ENCODE measurements at places on chromosomes 7 and 10. TPM values are rescaled to one million over a fixed set of nuclear protein-coding genes. Genes with fewer than 3 reads are reported as not detected.

Gene EVX1
- total RNA-seq = not detected

Gene PIK3AP1
- 6.9 TPM for total RNA-seq

Gene SPAM1
- total RNA-seq = not detected

Gene DLX5
- not detected for total RNA-seq

Gene ACTA2
- 1.3 TPM for total RNA-seq

DNA sequence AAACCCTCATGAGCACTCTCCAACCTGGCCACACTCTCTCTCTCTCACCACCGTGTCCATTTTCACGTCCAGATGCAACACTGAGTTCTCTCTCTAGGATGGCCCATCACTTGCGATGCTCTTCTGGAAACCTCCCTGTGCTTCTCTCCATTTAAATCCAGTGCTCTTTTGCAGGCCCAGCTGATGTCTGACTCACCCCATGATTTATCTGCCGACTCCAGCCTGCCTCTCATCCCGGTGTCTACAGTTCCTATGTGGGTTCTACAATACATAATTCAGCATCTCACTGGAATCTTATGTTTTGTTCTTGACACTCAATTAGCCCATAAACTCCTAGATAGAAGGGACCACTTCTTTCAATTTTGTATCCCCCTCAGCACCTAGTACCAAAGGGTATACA lies 5.0 kb downstream of the TPK1 start:
- DNase-seq = no peak
- no peak overlapping the region for H3K4me3 ChIP-seq
- H3K4me1 ChIP-seq = peaks cover 9% of the 10 kb centered on the region
- no peaks in the 10 kb centered on the region for H3K27me3 ChIP-seq
- no peaks in the 10 kb centered on the region for H3K36me3 ChIP-seq

- DNase-seq = no peak
- no peak overlapping the region for H3K4me3 ChIP-seq
- H3K27ac ChIP-seq = no peak overlapping the region
- no peaks in the 10 kb centered on the region for H3K4me1 ChIP-seq
These were observed 20.4 kb downstream of the ITGB8 start for GRCh38 chr7:20350996-20351692.

DNA sequence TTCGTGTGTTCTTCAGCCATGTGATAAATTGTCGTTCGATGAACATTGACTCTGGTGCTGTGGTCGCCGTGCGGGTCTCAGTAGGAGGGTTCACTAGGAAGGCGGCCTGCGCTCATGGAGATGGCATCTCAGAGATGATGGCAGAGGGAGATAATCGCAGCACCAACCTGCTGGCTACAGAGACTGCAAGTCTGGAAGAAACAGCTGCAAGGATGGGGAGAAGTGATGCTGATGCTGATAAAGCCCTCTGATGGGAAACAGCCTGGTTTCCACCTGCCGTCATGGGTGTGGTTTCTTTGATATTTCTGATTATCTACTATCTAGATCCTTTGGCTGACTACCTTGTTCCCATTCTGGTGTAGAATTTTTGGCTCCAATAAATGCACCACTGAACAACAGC lies 130.5 kb upstream of the ANKRD30A start:
- H3K27ac ChIP-seq = no peak overlapping the region
- DNase-seq = no peak
- H3K27me3 ChIP-seq = no peaks in the 10 kb centered on the region
- H3K4me1 ChIP-seq = no peaks in the 10 kb centered on the region

GRCh38 chr7:134476044-134476443 lies 17.1 kb upstream of the AKR1B1 start:
- DNase-seq = no peak
- H3K4me1 ChIP-seq = no peaks in the 10 kb centered on the region
- no peaks in the 10 kb centered on the region for H3K27me3 ChIP-seq
- H3K36me3 ChIP-seq = no peaks in the 10 kb centered on the region

DNA sequence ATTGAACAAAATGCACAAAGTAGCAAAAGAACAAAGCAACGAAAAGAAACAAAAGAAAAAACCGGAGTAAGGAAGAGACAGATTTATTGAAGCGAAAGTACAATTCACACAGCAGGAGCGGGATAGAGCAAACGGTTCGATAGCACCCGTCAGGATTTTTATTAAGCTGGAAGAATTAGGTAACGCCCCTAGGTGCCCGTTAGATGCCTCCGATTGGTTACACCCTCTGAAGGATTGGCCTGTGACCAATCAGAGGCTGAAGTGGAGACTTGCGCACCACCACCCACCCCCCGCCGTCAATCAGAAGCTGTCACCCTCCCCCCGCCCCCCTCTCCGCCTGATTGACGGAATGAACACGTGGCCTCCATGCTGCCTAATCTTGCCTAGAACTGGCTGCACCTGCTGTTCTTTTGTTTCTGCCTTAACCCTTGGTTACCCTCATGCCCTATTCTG lies 16.8 kb downstream of the OCM2 start:
- no peak for DNase-seq
- peaks cover 5% of the 10 kb centered on the region for H3K36me3 ChIP-seq
- no peaks in the 10 kb centered on the region for H3K27me3 ChIP-seq

DNA sequence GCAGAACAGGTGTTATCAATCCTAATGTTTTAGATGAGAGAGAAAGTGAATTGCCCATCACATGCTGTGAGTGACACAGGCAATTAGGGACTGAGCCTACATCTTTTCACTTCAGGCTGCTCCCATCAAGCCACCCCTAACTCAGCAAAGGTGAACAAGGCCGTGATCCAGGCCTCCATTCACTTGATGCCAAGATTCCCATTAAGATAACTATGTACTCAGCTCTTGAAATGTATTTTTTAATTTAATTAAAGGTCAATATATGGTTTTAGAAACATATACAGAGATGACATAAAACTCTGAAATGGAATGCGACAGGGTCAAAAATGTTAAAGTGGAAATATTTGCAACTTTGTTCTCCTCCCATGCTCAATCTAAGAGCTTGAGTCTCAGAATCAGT lies 27.9 kb upstream of the UBE2H start:
- H3K4me3 ChIP-seq = no peak overlapping the region
- no peaks in the 10 kb centered on the region for H3K4me1 ChIP-seq
- H3K27ac ChIP-seq = no peak overlapping the region
- H3K27me3 ChIP-seq = no peaks in the 10 kb centered on the region

DNA sequence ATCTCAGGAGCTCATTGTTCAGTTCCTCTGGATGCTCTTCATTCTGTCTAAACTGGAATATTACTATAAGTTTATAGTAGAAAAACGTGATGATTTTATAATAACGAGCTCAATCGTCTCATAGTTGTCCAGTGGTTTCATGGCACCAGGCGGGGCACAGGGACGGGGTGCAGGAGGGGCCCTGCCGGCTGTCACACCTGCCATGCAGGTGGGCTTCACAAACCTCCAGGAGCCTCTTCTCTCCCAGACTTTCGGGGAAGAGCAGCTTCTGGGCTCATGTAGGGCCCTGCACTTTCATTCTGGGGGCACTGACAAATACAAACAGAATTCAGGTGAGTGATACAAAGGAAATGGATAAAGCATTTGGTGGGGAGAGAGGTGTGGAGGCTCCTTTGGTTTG lies 146.9 kb upstream of the KLF6 start:
- H3K27me3 ChIP-seq = no peaks in the 10 kb centered on the region
- H3K4me3 ChIP-seq = no peak overlapping the region
- DNase-seq = no peak

DNA sequence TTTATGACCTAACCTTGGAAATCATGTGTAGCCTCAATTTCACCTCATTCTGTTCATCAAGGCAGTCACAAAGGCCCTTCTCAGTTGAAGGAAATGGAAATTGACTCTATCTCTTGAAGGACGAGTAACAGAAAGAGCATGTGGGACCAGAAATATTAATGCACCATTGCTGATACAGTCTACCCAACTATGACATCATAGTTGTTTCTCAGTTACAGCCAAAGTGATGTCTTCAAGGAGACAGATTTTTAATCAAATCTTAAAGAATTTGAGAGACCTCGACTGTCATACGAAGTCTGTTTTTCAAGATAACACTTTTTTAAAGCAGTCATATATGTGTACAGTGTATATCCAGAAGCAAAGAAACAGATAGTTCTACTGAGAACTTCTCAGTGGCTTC lies 335.7 kb upstream of the PHF14 start:
- no peaks in the 10 kb centered on the region for H3K27me3 ChIP-seq
- H3K4me3 ChIP-seq = no peak overlapping the region
- no peak overlapping the region for H3K27ac ChIP-seq
- DNase-seq = no peak

DNA sequence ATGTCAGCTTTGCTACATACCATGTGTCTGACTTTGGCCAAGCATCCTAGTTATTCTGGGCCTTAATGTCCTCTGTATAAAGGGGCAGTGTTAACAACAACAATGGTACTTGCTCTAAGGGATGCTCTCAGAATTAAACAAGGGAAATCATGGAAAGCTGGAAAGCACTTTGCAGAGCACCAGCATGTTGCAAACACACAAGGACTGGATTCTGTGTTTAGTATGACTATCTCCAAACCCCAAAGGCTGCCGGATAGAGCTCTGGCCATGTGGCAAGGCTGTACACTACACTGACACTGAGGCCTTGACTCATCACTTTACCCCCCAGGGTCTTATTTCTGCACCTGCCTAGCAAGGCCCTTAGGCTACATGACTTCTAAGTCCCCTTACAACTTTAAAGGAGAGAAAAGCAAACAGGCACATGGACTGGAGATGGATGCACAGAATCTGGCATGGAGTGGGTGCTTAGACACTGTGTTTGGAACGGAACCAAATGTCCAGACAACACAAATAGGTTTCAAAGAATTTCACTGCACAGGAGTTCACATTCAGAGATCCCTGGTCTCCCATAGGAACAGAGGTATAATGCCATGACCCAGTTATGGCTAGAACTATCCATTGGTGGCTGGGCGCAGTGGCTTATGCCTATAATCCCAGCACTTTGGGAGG lies 74.6 kb downstream of the FAM13C start:
- H3K4me3 ChIP-seq = no peak overlapping the region
- no peaks in the 10 kb centered on the region for H3K36me3 ChIP-seq
- H3K27ac ChIP-seq = no peak overlapping the region
- H3K27me3 ChIP-seq = no peaks in the 10 kb centered on the region
- DNase-seq = no peak

GRCh38 chr7:106583100-106583499 lies 77.9 kb downstream of the CCDC71L start:
- H3K4me1 ChIP-seq = no peaks in the 10 kb centered on the region
- H3K27ac ChIP-seq = no peak overlapping the region
- H3K27me3 ChIP-seq = no peaks in the 10 kb centered on the region
- H3K36me3 ChIP-seq = no peaks in the 10 kb centered on the region
- H3K4me3 ChIP-seq = no peak overlapping the region

DNA sequence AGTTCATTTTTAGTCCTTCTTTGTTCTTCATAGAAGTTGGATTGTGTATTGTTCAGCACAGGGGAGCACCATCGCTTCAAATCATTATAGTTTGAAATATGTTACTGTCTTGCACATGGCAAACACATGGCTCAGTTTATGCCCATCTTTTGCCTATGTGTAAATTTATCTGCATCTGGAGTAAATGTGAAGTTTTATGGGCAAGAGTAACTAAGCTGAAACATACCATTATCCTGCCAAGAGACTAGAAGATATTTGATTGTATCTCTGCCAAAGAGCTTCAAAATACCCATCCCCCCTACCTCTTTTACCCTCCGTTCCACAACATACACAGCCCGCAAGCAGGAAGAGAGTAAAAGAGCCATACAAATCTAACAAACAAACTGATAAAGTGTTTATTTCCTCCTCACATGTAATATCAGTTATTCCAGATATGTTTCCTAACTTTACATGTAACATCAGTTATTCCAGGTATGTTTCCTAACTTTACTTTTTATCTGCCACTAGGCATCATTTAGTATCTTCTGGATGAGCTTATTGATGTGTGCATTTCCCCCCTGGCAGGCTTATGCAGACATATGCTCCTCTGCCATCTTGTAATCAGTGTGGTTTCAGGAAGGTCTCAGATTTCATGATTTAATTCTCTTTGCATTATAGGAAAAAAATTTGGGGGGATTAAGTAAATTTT lies 127.7 kb downstream of the SRI start:
- no peaks in the 10 kb centered on the region for H3K27me3 ChIP-seq
- H3K27ac ChIP-seq = no peak overlapping the region
- peaks cover 5% of the 10 kb centered on the region for H3K4me1 ChIP-seq
- no peak for DNase-seq
- no peaks in the 10 kb centered on the region for H3K36me3 ChIP-seq

GRCh38 chr10:1643161-1643907 lies 94.0 kb downstream of the ADARB2 start:
- H3K4me3 ChIP-seq = no peak overlapping the region
- H3K36me3 ChIP-seq = no peaks in the 10 kb centered on the region
- no peak overlapping the region for H3K27ac ChIP-seq
- no peaks in the 10 kb centered on the region for H3K27me3 ChIP-seq
- H3K4me1 ChIP-seq = no peaks in the 10 kb centered on the region

DNA sequence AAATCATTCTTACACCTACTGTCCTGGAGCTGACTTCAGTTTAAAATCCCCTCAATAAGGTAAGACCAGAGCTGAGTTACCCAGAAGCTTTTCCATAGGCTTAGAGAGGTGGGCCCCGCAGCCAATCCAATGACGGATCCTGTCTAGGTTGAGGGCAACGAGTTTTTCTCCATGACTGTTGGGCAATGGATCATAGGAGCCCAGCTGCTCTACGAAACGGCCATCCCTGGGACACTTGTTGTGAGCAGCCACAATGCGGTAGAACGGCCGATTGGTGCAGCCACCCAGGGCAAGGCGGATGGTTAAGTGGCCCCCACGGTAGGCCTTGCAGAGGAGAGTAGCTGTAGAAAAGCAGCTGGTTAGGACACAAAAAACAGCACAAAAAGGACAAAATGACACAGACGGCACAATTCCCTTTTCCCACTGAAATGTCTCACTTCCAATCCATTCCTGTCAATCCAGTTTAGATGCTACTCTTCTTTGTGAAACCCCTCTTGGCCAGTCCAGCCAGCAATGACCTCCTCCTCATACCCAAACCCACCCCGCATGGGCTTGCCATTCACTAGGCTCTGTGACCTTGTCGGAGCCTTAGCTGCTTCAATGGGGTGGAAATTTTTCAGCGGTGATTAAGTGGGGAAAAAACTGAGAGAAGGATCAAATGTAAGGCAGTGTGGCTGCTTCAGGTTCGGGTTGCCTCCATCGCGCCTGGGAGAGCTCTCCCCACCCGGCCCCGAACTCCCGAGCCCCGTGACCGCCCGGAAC lies 580 bp downstream of the MRPS16 start:
- no peaks in the 10 kb centered on the region for H3K27me3 ChIP-seq
- peaks cover 19% of the 10 kb centered on the region for H3K4me1 ChIP-seq
- H3K4me3 ChIP-seq = peak overlapping the region; percentile 94
- H3K36me3 ChIP-seq = no peaks in the 10 kb centered on the region
- DNase-seq = no peak
- peak overlapping the region; percentile 92 for H3K27ac ChIP-seq

- H3K36me3 ChIP-seq = no peaks in the 10 kb centered on the region
- H3K27me3 ChIP-seq = no peaks in the 10 kb centered on the region
- H3K4me1 ChIP-seq = no peaks in the 10 kb centered on the region
- no peak overlapping the region for H3K27ac ChIP-seq
- H3K4me3 ChIP-seq = no peak overlapping the region
These were observed 150.9 kb downstream of the SEMA3A start for GRCh38 chr7:84043661-84044191.

DNA sequence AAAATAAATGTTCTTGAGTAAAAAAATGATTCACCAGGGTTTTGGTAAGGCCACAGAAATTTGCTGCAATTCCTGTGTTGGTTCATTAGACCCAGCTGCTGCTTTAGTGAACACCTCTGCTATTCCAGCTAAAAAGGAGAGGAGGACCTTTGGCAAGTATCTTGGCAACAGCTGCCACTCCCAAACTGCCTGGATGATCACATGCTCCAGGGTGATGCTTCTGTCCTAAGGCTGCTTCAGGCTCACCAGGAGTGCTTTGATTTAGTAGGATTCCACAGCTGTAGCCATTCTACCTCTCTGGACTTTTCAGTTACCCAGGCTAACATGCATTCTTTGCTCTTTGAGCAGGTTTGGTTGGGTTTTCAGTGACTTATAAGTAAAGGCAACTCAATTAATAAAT lies 82.6 kb upstream of the NPVF start:
- no peak overlapping the region for H3K4me3 ChIP-seq
- no peak for DNase-seq
- H3K36me3 ChIP-seq = no peaks in the 10 kb centered on the region
- H3K4me1 ChIP-seq = no peaks in the 10 kb centered on the region

Data from naive thymus-derived CD4-positive, alpha-beta T cell (primary cell).